ENCODE measurements at places on chromosomes 3 and 15.

DNA sequence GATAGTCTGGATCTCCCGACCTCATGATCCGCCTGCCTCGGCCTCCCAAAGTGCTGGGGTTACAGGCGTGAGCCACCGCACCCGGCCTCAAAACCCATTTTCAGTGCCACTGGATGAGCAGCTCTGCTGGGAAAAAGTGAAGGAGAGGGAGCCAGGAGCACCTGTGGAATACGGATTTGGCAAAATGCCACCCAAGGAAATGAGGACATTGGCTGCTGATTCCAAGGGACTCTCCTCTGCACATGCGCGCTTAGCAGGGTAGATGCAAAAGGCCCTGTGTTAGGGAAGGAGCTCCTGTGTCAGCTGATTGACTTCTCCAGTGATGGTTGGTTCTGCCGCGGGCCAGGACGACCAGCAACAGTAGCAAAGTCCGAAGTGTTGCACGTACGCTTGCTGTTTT lies 43.4 kb upstream of the IGF1R start:
- DNase-seq = no peak

GRCh38 chr3:66353530-66353929 lies 132.7 kb downstream of the SLC25A26 start:
- no peak for DNase-seq

DNA sequence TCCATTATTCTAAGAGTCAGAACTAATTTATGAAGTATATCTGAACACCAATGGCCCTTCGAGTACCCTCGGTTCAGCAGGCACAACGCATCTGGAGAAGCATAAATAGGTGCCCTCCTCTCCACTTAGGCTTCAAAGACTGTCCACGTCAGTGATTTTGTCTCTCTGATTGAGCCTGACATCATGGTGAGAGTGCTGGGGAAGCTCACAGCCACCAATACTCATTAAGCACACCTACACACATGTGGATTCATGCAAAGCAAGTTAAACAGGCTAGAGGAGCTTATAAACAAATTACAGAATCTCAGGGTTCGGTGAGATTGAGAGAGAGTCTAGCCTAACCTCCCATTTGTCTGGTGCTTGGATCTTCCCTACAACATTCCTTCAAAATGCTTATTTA lies 3.6 kb downstream of the CLDN1 start:
- DNase-seq = no peak

DNA sequence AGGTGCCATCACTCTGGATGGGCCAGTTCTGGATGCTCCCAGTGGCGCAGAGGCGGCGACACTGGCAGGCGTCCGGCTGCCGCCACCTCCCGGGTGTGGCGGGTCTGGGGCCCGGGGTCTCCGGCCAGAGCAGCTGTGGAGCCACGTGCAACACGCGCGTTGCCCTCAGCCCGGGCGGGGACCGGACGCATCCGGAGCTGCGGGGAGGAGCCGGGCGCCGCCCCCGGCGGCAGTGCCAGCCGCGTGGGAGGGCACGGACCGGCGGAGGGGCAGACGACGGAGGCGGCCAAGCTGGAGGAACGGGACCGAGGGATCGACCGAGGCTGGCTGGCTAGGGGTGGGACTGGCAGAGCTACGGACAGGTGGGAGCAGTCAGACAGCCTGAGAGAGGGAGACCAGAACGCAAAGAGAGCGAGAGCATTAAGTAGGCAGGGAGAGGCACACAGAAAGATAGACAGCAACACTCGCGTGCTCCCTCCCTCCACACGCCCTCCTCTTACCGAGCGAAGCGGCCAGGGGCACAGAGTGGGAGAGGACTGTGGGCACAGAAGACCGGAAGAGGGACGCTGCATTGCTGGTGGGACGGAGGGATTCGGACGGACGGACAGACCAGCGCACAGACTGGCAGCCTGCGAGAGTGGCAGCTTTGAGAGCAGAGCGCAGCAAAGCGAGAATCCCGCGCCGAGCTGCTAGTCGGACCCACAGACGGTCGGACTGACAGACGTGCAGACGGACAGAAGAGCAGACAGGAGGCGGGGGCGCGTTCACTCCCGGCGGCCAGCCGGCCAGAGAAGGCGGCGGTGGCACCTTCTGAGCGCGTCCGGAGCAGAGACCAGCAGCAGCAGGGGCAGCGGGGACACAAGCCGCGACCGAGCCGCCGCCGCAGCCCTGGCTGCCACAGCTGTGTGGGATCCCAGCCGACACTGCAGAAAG lies at the start of gene ARPP21:
TSS of gene ARPP21 (plus strand) at position 272 of the 933 bp plus-strand sequence. CDS start 42,227 bp downstream, outside the sequence.
- no peak for DNase-seq

DNA sequence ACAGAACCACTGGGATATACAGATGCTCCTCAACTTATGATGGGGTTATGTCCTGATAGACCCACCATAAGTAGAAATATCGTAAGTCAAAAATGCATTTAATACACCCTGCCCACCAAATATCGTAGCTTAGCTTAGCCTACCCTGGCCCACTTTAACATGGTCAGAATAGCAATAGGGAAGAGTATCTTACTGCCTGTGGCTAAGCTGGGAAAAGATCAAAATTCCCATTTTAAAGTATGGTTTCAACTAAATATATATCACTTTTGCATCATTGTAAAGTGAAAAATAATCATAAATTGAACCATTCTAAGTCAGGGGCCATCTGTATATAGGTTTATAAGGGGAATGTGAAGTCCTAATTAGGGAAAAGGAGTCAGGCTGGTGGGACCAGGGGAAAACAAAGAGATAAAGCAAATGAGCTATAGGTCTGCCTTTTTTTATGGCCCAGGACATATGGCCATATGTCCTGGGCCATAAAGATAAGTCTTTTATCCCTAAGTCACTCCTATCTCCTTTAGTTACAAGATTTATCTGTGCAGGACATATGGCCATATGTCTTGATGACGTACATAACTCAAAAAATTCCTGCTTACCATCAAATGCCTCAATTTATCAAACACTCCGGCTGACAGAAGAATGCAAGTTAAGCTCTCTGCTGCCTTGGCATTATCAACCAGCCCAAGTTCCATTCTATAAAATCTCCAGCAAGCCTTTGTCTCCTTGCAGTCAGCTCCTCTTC lies 11.2 kb downstream of the RTP3 start:
- DNase-seq = no peak

DNA sequence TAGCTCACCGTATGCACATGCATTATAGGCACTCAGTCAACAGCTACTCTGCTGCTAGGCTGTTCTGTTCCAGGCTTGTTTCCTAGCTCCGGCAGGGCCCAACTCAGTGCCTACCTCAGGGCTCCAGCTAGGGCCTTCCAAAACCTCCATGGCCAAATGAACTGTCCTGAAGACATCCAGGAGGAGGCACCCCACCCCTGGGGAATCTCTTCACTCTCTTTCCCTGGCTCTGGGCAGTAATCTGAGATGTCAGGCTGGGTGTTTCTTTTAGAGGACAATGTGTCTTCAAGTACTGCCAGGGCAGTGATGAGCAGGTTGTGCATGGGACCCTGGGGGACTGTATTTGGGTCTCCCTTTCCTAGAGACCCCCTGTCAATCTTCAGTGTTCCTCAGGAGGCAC lies 38.3 kb upstream of the TPM1 start:
- DNase-seq = no peak

- DNase-seq = no peak
Observed at GRCh38 chr15:92821491-92822116, 78.5 kb upstream of the CHD2 start.

GRCh38 chr3:104596551-104596950 lies 770.2 kb upstream of the ALCAM start:
- DNase-seq = no peak

GRCh38 chr3:37338500-37338899 lies 164.1 kb upstream of the LRRFIP2 start:
- DNase-seq = no peak

- no peak for DNase-seq
Observed at GRCh38 chr3:13204177-13204581, 130.9 kb upstream of the IQSEC1 start.

GRCh38 chr3:197793247-197793646 lies 2.2 kb downstream of the LRCH3 start:
- no peak for DNase-seq

DNA sequence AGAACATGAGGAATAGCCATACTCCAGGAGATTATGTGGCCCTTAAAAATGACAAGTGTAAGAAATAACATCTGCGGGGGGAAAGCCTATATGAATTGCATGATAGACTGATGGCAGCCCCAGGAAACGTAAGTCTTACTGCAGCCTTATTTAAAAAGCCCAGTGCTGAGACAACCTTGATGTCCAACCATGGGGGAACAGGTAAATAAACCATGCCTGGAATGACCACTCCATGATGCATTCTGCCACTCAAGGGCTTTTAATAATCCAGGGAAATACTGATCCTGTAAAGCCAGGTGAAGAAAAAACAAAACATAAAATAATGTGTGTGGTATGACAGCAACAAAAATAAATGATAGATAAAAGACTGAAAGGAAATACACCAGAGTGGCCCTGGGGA lies 46.5 kb upstream of the GRIP2 start:
- DNase-seq = no peak

DNA sequence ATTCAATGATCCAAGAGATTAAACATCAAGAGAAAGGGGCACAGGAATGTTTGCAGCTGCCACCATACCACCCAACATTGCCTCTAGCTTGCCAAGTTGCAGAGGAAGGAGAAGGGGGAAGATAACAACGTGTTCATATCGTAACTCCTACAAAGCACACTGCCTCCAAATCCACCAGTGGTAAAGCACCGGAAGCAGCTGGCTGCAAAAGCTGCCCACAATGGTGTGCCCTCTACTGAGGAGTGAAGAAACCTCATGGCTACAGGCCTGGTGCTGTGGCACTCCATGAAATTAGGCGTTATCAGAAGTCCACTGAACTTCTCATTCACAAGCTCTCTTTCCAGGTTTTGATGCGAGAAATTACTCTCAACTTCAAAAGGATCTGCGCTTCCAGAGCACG lies 263.9 kb upstream of the STT3B start:
- DNase-seq = no peak
